ENCODE measurements at places on chromosomes 12 and 14. TPM values are rescaled to one million over a fixed set of nuclear protein-coding genes. Genes with fewer than 3 reads are reported as not detected.

DNA sequence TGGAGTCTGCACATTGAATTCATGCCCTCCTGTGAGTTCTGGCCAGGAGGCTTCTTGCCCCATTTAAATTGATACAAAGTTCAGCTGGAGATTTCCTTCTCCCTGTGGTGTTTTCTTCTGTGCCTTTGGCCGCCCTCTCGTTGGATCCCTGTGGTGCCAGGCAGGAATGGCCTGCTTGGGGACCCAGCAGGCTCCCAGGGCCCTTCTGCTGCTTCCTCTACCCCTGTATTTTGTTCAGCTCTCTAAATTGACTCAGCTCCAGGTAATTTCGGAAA is 197.2 kb downstream of the FOXA1 start:
- DNase-seq = no peak

DNA sequence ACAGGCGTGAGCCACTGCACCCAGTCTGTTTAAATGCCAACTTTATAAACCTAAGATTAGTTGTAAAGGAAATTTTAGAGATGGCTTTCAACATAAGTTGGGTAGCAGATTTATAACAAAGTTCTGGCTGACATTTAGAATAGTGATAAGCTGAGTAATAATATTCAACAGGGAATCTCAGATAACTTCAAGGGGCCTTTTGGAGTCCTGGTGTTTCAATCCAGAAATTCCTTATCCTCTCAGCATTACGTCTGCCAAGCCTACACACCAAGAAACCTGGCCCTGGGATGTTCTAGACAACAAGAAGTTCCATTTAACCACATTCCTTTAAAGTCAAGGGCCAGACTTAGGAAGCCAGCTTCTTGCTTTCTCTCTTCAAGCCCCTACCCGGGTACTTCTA is 59.5 kb upstream of the DYRK2 start:
- no peak for DNase-seq

The RASAL1 gene
- 2.0 TPM for total RNA-seq

- DNase-seq = no peak
Measured at GRCh38 chr14:54052696-54053385, 96.2 kb upstream of the BMP4 start.

GRCh38 chr14:77077040-77077439 is 21.0 kb upstream of the CIPC start:
- DNase-seq = no peak

The PRIMA1 gene
- not detected for total RNA-seq

DNA sequence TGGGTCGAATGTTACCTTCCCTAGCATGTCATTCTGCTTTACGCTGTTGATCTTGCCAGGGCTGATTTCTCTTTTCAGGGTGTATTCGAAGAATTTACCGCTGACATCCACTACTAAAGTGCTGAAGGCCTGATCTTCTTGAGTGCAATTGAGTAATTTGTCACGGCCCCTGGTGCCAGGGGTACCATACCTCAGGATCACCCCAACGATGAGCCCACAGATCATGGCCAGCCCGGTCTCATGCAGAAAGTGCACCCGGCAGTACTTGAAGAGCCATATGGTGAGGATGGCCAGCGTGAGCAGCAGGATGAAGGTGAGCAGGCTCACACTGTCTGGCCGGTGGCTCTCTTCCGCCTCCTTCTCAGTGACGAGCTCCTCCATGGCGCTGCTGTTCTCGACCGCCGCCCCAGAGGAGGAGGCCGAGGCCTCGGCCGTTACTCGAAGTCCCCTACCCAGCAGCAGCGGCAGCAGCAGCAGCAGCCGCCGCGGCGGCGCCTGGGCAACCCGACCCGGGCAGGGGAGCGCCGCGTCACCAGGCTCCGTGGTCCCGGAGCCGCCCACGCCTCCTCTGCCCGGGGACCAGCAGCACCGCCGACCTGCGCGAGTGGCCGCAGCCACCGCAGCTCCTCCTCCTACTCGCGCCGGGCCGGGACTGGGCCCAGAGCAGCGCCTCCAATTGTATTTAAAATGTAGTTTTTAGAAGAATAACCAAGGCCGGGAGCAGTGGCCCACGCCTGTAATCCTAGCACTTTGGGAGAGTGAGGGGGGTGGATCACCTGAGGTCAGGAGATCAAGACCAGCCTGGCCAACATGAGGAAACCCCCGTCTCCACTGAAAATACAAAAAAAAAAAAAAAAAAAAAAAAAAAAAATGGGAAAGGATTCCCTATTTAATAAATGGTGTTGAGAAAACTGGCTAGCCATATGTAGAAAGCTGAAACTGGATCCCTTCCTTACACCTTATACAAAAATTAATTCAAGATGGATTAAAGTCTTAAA is 58.5 kb upstream of the TMPO start:
- DNase-seq = no peak

The DAO gene
- total RNA-seq = not detected

GRCh38 chr12:124385219-124385969 is 90.5 kb downstream of the RFLNA start:
- no peak for DNase-seq

- DNase-seq = no peak
Measured at GRCh38 chr14:105939810-105940508, 413.6 kb downstream of the TMEM121 start.

- DNase-seq = no peak
Measured at GRCh38 chr14:65045709-65046108, 56.6 kb downstream of the MAX start.

The TMPRSS12 gene
- total RNA-seq = not detected

DNA sequence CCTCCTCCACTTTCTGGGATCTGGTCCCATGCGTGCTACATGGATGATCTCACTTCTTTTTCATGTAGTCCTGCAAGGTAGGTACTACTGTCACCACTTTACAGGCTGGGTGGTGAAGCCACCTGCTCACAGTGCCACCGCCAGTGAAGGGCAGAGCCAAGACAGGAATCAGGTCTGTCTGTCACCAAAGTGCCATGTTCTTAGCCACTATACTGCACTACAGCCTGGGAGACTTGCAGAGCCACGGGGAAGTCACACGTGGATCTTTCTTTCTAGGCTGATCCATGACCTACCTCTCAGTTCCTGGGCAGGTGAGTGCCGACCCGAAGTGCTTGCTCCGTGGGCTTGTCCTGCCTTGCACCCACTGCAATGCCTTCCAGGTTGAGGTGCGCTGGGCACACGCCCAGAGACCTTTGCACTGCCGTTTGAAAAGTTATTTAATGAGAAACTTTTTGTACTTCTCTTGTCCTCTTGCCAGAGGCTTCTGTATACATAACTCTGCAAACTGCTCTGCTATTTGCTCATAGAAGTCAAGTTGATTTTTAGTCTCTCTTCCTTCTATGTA is 19.7 kb upstream of the CLMN start:
- DNase-seq = no peak

GRCh38 chr14:101050901-101051490 is 147.5 kb upstream of the RTL1 start:
- DNase-seq = no peak

The SERPINA9 gene
- not detected for total RNA-seq

DNA sequence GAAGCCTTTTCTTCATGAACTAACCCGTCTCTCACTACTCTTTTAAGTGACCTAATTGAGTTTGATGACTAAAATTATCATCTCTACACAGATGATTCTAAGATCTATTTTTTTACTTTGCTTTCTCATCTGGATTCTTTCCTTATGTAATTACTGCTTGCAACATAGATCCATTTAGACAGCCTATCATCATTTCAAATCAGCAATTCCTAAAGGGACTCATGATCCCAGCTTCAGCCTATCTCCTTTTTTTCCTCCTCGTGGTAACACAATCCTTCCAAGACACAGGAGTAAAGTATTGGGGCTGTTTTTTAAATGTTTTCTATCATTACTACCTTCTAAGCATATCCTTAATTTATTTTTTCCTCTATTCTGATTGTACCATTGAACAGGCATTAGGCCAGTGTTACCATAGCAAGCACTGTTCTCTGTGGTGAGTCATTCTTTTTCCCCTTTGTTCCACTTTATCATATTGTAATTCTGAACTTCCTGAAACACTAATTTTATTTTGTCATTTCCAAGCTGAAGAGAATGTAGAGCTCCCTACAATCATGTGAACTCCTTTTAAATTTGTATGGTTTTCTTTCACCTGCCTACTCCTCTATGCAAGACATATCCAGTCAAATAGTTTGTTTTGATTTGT is 190.4 kb upstream of the FAR2 start:
- DNase-seq = no peak

GRCh38 chr14:100078997-100079725 is 13.9 kb downstream of the EVL start:
- DNase-seq = no peak

GRCh38 chr12:125332900-125333299 is 267.7 kb downstream of the AACS start:
- no peak for DNase-seq

The CAPZA3 gene
- total RNA-seq = not detected

DNA sequence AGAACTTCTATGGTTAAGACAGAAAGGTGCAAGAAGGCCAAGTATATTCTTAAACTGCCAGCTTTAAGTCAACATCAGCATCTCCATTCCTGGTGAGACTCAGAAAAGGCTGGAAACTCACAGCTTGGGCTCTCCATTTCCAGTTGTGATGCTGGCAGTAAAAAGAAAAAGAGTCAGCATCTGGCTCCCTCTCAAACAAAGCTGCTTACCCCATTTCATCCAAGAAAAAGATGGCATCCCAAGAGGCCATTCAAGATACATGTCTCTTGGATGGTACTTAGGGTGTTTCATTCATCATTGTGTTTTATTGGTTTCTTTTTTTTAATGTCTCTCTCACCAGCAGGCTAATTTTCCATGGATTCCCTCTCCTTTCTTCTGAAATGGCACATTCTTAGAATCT is 61.9 kb downstream of the DCAF5 start:
- no peak for DNase-seq

DNA sequence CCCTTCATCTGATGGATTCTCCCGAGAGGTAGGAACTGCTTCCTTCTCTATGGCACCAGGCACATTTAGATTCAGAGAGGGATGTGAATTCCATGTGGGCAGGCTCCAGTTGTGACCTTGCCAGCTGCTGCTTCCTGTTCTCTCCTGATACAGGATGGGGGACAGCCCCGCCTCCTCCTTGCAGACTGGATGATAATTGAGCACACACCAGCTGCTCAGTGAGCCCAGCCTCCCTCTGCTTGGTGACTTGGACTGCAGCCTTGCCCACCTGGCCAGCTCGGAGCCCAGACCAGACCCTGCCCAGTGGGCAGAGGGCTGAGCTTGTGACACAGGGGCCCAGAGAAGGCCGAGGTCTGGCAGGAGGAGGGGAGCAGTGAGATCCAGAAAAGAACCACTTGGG is 90.2 kb downstream of the CALM1 start:
- DNase-seq = no peak

DNA sequence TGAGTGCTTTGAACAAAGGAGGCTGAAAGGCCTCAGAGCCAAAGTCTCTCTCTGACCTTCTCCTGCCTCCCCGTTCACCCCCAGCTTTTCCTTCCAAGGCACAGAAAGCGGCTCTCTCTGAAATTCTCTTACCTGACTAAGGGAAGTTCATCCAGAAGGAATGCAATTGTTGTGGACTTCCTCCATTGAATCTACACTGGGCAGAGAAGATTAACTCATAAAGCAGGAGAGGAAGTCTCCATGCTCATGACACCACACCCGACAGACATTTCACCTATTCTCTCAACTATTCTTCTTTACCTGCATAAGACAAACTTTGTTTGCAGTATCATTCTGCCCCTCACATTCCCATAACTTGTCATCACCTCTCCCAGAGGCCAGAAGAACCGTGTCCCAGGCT is 129.3 kb upstream of the CCDC175 start:
- DNase-seq = no peak

DNA sequence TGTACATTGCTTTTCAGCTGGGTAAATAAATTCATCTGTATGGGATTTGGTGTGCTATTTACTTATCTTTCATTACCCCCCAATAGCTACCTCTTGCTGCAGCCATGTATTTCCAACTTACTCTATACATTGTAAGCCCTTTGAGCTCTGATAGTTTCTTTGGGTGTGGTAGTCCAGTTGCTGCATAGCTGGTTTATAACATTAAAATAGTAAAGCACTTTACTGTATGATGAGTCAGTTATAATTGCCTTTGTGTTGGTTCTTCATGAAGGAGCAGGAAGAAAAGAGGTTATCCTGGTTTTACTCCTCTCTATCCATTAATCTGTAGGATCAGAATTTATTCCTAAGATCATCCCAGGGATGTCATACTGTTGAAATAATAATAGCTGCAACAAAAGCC is 15.7 kb downstream of the TBC1D30 start:
- no peak for DNase-seq

The LRTM2 gene
- total RNA-seq = not detected

The KRT72 gene
- total RNA-seq = not detected

- DNase-seq = no peak
Measured at GRCh38 chr12:51546097-51546496, 44.9 kb upstream of the SCN8A start.

The TAS2R9 gene
- not detected for total RNA-seq

DNA sequence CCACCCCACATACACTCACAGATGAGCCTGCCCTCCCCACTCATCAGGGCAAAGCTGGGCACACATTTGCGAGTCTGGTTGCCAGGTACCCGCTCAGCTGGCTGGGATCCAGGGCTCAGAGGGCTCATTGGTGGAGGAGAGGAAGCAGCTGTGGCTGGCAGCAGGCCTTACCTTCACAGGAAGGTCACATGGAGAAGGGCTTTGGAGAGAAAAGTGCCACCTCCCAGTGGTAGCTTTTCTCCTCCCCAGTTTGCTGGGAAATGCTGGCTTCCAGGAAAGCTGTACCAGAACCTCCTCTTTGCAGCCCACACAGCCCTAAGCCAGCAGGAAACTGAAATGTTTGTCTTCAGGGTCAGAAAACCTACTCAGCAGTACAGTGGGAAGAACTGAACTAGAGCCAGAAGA is 55.6 kb downstream of the LGMN start:
- DNase-seq = no peak

DNA sequence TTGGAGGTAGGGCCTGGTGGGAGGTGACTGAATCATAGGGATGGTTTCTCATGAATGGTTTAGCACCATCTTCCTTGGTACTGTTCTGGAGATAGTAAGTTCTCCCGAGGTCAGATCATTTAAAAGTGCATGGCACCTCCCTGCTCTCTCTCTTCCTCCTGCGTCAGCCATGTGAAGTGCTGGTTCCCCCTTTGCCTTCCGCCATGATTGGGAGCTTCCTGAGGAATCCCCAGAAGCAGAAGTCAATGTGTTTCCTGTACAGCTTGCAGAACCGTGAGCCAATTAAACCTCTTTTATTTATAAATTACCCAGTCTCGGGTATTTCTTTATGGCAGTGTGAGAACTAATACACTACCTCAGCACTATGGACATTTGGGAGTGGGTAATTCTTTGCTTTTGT is 4.8 kb upstream of the LGMN start:
- no peak for DNase-seq

DNA sequence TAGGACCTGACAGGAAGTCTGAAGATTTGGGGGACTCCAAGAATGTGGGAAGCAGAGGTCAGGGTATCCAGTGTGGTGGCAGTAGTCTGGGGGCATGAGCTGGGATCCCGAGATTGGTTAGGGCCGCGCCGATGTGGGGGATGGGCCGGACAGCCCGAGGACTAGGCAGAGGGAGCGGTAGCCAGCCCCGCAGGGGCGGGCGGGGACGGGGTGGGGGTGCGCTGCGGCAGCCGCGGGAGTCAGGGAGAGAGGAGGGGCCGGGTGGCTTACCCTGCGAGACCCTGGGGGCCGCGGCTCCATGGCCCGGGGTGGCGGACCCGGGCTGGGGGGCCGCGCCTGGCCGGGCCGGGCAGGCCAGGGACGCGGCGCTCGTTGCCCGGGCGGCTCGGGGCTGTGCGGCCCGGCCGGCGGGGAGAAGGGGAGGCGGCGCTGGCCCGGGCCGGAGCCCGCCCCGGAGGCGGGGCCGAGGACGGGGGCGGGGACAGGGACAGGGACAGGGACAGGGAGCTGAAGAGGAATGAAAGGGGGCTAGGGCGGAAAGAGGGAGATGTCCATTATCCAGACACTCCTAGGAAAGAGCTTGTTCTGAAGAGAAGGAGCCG is 5.6 kb downstream of the ZNF385A start:
- DNase-seq = no peak

- DNase-seq = no peak
Measured at GRCh38 chr14:68528040-68528687, 264.7 kb downstream of the ZFP36L1 start.
